Daoy (cell line): ENCODE measurements at places on chromosomes 13 and 19. TPM values are rescaled to one million over a fixed set of nuclear protein-coding genes. Genes with fewer than 3 reads are reported as not detected.

Gene THSD8
- total RNA-seq = not detected in 2 replicates

Gene C19orf18
- total RNA-seq = 0.11 TPM in 1 of 2 replicates, not detected in the other

- no peak for DNase-seq
These were observed 172.6 kb downstream of the GPC6 start for GRCh38 chr13:93399212-93399611.

- peak; percentile 76 for DNase-seq
These were observed 23.9 kb upstream of the ZNF846 start for GRCh38 chr19:9792206-9793070.

DNA sequence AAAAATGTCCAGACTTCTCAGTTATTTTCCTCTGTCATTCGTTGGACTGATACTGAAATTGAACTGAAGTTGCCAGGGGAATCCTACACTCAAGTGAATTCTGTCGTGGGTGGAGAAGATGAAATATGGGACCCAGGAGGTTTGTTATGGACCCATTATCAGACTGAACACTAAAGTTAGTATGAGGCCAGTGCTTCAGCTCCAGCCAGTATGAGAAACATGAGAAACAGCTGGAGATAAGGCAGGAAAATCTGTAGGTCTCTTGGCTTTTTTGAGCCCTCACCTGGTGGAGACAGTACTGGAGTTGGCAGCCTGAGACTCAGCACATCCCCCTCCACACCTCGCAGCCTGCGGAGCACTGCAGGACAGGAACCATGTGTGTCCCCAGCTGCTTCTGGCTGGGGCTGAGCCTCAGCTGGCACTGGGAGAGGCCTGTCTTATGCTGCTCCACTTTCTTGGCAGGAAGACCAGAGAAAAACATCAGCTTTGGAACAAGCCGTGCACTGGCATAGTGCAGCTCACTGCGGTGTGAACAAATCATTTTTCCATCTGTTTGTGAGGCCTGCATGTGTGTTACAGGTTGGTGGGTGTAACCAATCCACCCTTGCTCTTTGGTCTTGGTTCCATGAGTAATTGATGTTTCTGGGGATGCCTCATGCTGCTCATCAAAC, 641.0 kb downstream of the FGF9 start:
- peak; percentile 28 for DNase-seq

DNA sequence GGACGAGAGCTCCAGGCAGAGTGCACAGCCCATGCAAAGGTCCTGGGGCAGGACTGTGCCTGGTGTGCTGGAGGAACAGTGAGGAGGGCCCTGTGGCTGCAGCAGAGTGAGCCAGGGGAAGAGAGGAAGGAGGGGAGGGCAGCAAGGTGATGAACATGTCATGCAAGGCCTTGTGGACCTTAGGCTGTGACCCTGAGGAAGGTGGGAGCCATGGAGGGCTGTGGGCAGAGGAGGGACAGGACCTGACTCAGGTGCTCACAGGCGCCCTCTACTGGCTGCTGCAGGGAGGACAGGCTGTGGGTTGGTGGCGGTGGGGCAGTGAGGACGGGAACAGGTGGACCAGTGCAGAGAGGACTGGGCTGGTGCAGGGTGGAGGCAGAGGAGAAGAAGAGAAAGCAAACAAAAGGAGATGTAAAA, 170.3 kb downstream of the PTPRS start:
- DNase-seq = peak; percentile 25

DNA sequence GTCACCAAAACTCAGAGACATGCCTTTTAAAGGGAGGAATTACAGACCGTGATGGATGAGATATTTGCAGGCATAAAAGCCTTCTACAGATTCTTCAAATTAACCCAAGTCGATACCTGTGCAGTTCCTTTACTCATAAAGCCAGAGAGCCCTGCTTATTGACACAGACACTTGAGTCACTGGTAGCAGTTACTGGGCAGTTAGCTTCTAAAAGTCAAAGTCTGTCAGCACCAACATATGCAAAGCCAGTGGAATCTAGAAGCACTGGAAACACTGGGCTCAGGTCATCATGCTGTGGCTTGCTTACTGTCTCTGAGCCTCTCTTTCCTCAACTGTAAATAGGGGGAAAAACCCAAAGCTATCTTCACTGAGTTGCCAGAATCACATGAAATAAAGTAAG, 25.7 kb upstream of the LRCH1 start:
- DNase-seq = no peak

GRCh38 chr13:48733739-48734335, 80.1 kb downstream of the CYSLTR2 start:
- DNase-seq = no peak

GRCh38 chr13:30412346-30412745, 9.9 kb upstream of the UBE2L5 start:
- DNase-seq = no peak

DNA sequence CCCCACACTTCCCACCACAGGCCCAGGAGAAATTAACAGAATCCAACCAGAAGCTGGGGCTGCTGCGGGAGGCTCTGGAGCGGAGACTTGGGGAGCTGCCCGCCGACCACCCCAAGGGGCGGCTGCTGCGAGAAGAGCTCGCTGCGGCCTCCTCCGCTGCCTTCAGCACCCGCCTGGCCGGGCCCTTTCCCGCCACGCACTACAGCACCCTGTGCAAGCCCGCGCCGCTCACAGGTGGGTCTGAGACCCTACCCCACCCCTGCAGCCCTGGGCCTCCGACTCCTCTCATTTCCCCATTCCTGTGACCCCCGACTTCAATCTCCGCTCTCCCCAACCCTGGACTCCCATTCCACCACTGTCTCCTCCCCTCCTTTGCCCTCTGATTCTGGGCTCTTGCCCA, 17.8 kb downstream of the PKN1 start:
- no peak for DNase-seq
